Activated T-cell treated with anti-CD3 and anti-CD28 coated beads, Interleukin-2, amount 50 U/mL, for 72 hours (primary cell): ENCODE measurements at places on chromosomes 4 and X.
A peak's percentile ranks its signal among the peaks of the same experiment; 100 is the strongest.

DNA sequence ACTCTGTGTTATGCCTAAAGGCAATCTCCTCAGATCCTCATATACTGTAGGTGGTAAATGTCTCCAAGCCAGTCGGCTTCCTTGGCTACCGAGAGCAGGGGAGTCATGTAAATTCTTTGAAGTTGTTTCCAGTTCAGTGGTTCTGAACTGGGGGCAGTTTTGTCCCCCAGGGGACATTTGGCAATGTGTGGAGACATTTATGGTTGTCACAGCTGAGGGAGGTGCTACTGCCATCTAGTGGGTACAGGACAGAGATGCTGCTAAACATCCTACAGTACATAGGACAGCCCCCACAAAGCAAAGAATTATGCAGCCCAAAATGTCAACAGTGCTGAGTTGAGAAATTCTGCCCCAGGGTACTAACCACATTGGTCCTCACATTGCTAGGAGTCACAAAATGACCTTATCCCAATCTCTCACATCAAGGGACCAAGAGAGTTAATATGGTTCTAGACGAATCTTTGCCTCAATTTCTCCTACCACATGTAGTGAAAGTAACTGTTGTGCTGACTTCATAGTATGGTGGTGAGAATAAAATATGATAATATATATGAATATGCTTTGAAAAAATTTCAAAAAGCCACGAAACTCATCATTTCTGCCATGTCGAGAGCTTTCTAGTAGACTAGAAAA is 104.4 kb upstream of the ARHGAP24 start:
- H3K4me1 ChIP-seq, result no peaks in the 10 kb centered on the region
- H3K36me3 ChIP-seq, result no peaks in the 10 kb centered on the region
- H3K4me3 ChIP-seq, result no peak overlapping the region
- no peak overlapping the region for H3K27ac ChIP-seq
- no peak for DNase-seq
- H3K27me3 ChIP-seq, result no peaks in the 10 kb centered on the region

DNA sequence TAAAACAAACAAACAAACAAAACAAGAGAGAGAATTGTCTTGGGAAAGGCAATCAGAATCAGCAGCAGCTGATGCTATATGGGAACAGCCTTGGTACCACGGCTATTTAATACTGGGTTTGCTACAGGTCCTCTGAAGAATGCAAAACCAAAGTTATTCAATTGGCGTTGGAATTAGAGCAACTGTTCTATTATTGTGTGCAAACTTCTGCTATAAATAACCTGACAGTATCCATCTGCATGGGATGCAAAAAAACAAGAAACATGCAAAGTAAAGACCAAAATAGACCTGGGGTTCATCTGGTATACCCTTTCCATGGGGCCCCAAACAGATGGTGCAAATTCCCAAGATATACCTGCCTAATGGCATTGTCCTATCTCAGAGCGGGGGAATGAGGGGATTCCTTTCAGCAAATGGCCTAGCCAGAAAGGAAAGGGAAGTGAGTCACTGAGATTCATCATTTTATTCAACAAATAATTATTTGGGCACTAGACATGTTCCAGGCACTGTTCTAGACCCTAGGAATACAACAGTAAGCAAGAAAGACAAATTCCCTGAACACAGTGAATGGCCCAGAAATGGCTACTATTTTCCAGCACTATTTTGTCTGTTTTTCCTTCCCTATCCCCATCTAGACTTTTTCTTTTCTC is 268.9 kb downstream of the FBXW7 start:
- no peak overlapping the region for H3K27ac ChIP-seq
- H3K4me1 ChIP-seq, result no peaks in the 10 kb centered on the region
- H3K36me3 ChIP-seq, result no peaks in the 10 kb centered on the region
- H3K27me3 ChIP-seq, result no peaks in the 10 kb centered on the region

- H3K4me1 ChIP-seq, result no peaks in the 10 kb centered on the region
- H3K27me3 ChIP-seq, result peaks cover 5% of the 10 kb centered on the region
- no peak for DNase-seq
- no peak overlapping the region for H3K4me3 ChIP-seq
- no peaks in the 10 kb centered on the region for H3K36me3 ChIP-seq
Measured at GRCh38 chr4:75830906-75831305, 71.3 kb downstream of the PPEF2 start.

GRCh38 chrX:3514996-3515395 is 168.5 kb upstream of the MXRA5 start:
- H3K27ac ChIP-seq, result no peak overlapping the region
- H3K27me3 ChIP-seq, result no peaks in the 10 kb centered on the region
- H3K4me1 ChIP-seq, result no peaks in the 10 kb centered on the region

DNA sequence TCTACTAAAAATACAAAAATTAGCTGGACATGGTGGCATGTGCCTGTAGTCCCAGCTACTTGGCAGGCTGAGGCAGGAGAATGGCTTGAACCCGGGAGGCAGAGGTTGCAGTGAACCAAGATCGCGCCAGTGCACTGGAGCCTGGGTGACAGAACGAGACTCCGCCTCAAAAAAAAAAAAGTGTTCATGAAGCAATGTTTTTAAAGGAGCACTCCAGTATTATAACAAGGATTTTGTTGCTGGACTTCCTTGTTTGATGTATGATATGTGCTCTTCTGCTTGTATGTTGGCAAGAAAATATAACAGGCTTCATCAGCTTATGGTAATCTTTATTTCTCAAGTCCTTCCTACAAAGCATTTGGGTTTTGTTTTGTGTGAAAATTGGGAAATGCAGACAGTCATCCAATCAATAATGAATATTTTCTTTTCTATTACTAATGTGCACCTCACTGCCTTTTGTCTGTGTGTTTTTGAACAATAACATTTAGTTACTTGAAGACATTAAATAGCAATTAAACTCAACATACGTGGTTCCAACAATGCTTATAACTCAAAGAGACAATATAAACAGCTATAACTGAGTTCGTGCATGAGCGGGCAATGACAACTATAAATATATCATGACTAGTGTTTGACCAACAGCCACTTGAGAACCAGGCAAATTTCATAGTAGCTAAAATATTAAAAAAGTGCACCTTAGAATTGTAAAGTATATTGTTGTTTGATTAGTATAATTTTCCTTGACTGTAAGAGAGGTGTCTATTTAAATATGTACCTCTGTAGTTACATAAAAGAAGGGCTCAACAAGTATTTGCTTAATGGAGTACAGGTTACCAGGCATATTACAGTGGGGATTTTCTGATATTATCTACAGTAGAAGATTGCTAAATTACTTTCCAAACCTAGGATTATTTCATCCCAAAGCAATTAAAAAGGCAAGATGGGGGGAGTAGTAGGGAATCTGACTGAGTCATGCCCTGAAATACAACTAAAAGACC is 210.7 kb downstream of the PPP3CA start:
- H3K4me1 ChIP-seq, result peaks cover 17% of the 10 kb centered on the region
- no peak overlapping the region for H3K27ac ChIP-seq
- DNase-seq, result no peak
- H3K36me3 ChIP-seq, result peaks cover 7% of the 10 kb centered on the region
- no peak overlapping the region for H3K4me3 ChIP-seq

- DNase-seq, result no peak
- H3K4me3 ChIP-seq, result no peak overlapping the region
- peaks cover 20% of the 10 kb centered on the region for H3K27me3 ChIP-seq
- H3K27ac ChIP-seq, result no peak overlapping the region
- H3K36me3 ChIP-seq, result peaks cover 11% of the 10 kb centered on the region
Measured at GRCh38 chr4:6502147-6502546, 29.7 kb upstream of the PPP2R2C start.

GRCh38 chrX:12814420-12814819 is 23.2 kb downstream of the PRPS2 start:
- peaks cover 6% of the 10 kb centered on the region for H3K27me3 ChIP-seq
- no peak overlapping the region for H3K27ac ChIP-seq
- peak; percentile 36 for DNase-seq

DNA sequence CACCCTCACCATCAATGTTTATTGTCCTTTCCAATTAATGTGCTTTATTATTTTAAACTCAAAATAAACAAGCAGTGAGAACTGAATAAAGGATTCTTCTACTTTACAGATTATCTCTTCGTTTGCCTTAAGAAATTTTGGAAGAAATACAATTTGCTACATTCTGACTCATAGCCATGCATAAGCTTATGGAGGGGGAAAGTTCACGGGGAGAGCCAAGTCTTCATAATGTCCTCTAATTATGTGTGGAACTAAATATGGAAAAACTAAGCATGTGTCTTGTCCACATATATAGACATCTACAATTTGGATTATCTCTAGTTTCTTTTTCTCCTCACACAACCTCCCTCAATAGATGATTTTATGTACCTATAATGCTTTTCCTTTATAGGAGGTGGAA is 17.5 kb downstream of the CXCL13 start:
- H3K36me3 ChIP-seq, result no peaks in the 10 kb centered on the region
- H3K27me3 ChIP-seq, result peaks cover 42% of the 10 kb centered on the region
- no peak for DNase-seq
- H3K4me3 ChIP-seq, result no peak overlapping the region
- H3K27ac ChIP-seq, result no peak overlapping the region

GRCh38 chrX:69151866-69152284 is 13.4 kb downstream of the PJA1 start:
- H3K4me1 ChIP-seq, result no peaks in the 10 kb centered on the region
- H3K27ac ChIP-seq, result no peak overlapping the region
- H3K27me3 ChIP-seq, result peaks cover 22% of the 10 kb centered on the region
- no peak overlapping the region for H3K4me3 ChIP-seq

DNA sequence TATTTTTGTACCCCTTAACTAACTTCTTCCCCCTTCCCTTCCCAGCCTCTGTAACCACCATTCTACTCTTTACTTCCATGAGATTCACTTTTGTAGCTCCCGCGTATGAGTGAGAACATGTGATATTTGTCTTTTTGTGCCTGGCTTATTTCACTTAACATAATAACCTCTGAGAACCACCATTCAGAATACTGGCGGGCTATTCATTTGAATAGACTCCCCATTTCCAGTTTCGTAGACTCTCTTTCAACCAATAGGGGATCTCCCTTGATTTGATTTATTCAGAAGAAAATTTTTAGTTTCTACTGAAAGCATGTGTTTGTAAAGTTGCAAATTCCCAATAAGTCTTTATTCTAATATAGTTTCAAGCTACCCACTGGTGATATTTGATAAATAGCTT is 117.2 kb downstream of the GATB start:
- no peak overlapping the region for H3K4me3 ChIP-seq
- no peak overlapping the region for H3K27ac ChIP-seq
- no peaks in the 10 kb centered on the region for H3K36me3 ChIP-seq
- no peak for DNase-seq
- H3K27me3 ChIP-seq, result no peaks in the 10 kb centered on the region

DNA sequence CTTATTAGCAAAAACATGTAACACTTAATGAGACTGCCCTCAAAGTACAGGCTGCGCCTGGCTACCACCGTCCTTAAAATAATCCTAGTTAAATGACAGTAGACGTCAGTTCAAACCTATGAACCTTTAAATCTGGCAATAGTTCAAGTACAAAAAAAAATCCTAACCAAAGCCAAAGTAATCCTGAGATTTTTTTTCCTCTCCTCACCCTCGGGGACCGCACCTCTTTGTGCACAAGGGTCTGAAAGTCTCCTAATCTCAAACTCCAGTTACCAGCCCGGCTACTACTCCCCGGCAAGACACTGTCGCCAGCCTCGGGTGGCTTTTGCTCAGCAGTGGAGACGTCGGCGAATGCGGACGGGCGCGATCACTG is 439 bp downstream of the SEC31A start:
- H3K27ac ChIP-seq, result peak overlapping the region; percentile 92
- H3K4me1 ChIP-seq, result peaks cover 65% of the 10 kb centered on the region
- peak overlapping the region; percentile 89 for H3K4me3 ChIP-seq
- H3K36me3 ChIP-seq, result peaks cover 12% of the 10 kb centered on the region
- H3K27me3 ChIP-seq, result no peaks in the 10 kb centered on the region

DNA sequence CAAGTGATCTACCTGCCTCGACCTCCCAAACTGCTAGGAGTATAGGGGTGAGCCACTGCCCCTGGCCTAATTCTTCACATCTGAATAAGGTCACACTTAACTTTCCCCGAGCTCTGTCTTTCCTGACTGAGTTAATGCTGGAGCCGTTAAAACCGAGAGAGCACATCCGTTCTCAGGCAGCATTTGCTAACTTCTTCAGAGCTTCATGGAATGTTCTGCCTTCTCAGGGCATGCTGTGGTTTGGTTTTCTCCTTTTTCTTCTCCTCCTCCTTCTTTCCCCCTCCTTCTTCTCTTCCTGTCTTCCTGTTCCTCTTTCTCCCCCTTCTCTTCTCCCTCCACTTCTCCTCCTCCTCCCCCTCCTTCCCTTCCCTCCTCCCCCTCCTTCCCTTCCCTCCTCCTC is 119.9 kb downstream of the ASMT start:
- no peaks in the 10 kb centered on the region for H3K4me1 ChIP-seq
- H3K4me3 ChIP-seq, result no peak overlapping the region
- no peak overlapping the region for H3K27ac ChIP-seq
- H3K36me3 ChIP-seq, result peaks cover 1% of the 10 kb centered on the region
- H3K27me3 ChIP-seq, result no peaks in the 10 kb centered on the region

GRCh38 chrX:118418811-118419251 is 72.9 kb downstream of the WDR44 start:
- H3K27ac ChIP-seq, result no peak overlapping the region
- H3K4me1 ChIP-seq, result peaks cover 12% of the 10 kb centered on the region
- no peak for DNase-seq
- no peak overlapping the region for H3K4me3 ChIP-seq

DNA sequence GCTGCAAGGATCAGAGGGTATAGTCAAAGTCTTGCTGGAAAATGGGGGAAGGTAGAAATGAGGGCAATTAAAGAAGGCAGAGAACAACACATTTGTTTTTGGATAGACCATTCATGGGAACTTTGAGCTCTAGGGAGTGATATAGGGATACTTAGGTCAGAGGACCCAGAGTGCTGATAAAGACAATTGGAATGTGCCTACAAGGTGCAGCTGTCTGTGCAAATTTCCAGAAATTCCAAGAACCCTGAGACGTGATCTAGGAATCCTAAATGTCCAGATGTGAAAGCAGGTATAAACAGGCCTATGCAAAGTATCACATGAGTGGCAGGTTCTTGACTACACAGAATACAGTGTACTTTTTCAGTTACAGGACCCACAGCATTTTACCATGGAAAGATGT is 24.2 kb downstream of the FNIP2 start:
- no peak for DNase-seq
- H3K4me1 ChIP-seq, result no peaks in the 10 kb centered on the region
- H3K36me3 ChIP-seq, result no peaks in the 10 kb centered on the region
- H3K27me3 ChIP-seq, result no peaks in the 10 kb centered on the region
- no peak overlapping the region for H3K4me3 ChIP-seq

GRCh38 chrX:122880952-122881351 is 303.1 kb upstream of the GRIA3 start:
- no peak for DNase-seq
- no peak overlapping the region for H3K4me3 ChIP-seq
- H3K4me1 ChIP-seq, result no peaks in the 10 kb centered on the region
- no peaks in the 10 kb centered on the region for H3K36me3 ChIP-seq

DNA sequence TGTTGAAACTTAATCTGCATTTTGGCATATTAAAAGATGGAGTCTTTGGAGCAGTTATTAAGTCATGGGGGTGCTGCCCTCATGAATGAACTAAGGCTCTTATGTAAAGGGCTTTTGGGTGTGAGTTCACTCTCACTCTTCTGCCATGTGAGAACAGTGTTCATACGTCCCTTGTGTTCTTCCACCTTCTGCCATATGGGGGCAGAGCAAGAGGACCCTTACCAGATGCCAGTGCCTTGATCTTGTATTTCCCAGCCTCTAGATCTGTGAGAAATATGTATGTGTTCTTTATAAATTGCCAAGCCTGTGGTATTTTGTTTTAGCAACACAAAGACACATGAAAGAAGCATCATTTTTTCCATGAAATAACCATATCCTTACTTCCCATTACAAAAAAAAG is 213.9 kb downstream of the SPOCK3 start:
- H3K27ac ChIP-seq, result no peak overlapping the region
- H3K36me3 ChIP-seq, result no peaks in the 10 kb centered on the region
- no peak overlapping the region for H3K4me3 ChIP-seq
- no peak for DNase-seq
